ENCODE measurements at places on chromosomes 3 and 15. TPM values are rescaled to one million over a fixed set of nuclear protein-coding genes. Genes with fewer than 3 reads are reported as not detected.

SLC51B gene
- 13.2 TPM for polyA plus RNA-seq

- no peak for DNase-seq
Measured at GRCh38 chr15:43067717-43068461, 37.9 kb downstream of the UBR1 start.

DNA sequence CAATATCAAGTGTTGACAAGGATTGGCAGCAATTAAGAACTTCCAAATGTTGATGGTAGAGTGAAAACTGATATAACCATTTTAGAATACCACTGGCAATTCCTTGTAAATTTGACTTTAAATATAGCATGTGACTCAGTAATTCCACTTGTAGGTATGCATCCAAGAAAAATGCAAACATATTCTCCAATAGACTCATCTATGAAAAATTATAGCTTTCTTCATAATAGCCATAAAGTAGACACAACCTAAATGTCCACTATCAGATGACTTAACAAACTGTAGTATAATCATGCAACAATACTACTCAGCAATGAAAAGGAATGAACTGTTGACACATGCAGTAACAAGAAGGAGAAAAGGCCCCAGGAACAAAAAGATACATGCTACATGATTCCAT is 988.1 kb downstream of the FHIT start:
- no peak for DNase-seq

RIOX2 gene
- 42.2 TPM for polyA plus RNA-seq

SH3BP5 gene
- 59.4 TPM for polyA plus RNA-seq

CPLX3 gene
- not detected for polyA plus RNA-seq

GRCh38 chr3:94225148-94225865 is 162.4 kb downstream of the NSUN3 start:
- DNase-seq: no peak

- no peak for DNase-seq
Measured at GRCh38 chr15:39587096-39587721, 6.3 kb downstream of the THBS1 start.

DNA sequence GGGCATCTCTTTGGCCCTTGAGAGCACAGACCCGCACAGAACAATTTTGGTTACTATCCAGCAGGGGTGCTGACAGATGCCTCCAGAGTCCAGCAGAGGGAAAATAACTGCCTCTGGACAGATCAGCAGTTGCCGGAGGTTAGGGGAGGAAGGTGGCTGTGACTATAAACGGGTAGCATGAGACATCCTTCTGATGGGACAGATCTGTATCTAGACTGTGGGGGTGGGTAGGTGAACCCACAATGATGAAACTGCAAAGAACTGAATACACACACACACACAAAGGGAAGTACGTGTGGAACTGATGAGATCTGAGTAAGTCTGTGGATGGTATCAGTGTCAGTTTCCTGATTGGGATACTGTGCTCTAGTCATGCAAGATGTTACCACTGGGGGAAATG is 21.2 kb downstream of the ADAMTS7 start:
- no peak for DNase-seq

PCCB gene
- polyA plus RNA-seq: 77.3 TPM

AP3B2 gene
- 1.9 TPM for polyA plus RNA-seq

CYFIP1 gene
- polyA plus RNA-seq: 94.7 TPM

SLC6A6 gene
- 16.8 TPM for polyA plus RNA-seq

MBD4 gene
- 51.8 TPM for polyA plus RNA-seq

GRCh38 chr3:151765685-151766084 is 32.0 kb downstream of the AADACL2 start:
- no peak for DNase-seq

LRRIQ4 gene
- polyA plus RNA-seq: 0.18 TPM

DNA sequence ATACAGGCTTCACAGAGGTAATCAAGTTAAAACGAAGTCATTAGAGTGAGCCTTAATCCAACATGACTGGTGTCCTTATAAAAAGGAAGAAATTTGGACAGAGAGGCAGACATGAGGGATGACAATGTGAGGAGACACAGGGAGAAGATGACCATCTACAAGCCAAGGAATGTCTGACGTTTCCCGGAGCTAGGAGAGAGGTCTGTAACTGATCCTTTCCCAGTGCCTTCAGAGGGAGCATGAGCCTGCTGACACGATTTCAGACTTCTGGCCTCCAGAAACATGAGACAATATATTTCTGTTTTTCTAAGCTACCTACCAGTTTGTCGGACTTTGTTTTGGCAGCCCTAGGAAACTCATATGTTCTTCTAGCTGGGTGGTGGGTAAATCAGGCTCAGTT is 15.1 kb downstream of the TM4SF1 start:
- no peak for DNase-seq

EFHB gene
- polyA plus RNA-seq: 0.99 TPM

GDPGP1 gene
- 4.3 TPM for polyA plus RNA-seq

- DNase-seq: no peak
Measured at GRCh38 chr3:1632128-1632527, 466.5 kb upstream of the CNTN4 start.

- no peak for DNase-seq
Measured at GRCh38 chr15:87829332-87830050, 427.0 kb downstream of the NTRK3 start.

DNA sequence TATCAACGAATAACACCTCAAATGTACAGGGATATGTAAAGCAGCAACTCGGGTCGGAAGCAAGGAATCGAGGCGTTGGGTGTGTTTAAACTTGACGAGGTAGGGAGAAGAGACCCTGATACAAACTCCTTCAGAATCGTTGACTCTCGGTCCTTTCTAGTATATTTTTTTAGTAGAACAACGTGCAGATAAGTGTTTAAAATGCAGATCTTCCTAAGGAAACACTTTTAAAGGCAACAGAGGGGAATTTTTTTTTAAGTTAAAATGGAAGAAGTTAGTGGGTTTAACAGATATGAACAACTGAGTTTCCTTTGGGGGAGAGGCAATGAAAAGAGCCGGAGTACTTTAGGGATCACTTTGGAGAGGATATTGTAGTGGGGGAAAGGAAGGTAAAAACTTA is 1.1 kb upstream of the KPNA4 start:
- no peak for DNase-seq

DNA sequence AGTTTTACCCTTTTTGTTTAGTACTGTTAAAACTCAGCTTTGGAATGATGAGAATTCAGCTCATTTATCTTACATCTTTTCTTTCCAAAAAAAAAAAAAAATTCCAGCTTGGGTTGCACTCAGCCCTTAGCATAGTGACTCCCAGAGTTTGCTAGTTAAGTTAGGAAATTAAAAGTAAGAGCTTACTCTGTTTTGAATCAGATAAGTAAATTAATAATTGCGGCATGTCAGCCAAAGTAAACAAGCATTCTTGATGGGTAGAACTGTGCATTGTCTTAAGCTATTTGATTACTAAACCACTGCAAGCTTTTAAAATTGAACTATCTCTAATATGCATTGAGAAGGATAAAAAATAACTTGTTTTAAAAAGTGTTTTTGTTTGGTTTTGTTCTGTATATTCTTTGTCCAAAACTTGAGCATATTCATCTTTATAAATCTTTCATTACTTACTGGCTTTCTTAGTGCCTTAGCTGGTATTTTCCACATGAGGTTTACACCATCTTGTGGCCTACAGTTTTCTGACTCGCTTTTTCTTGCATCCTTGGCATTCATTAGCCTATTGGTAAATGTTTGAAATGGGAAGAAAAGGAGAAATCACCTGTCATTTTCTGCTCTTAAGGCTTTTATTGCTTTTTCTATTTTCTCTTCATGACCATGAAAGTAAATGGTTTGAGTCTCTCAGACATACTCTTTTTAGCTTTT is 107.6 kb downstream of the FILIP1L start:
- no peak for DNase-seq

DNA sequence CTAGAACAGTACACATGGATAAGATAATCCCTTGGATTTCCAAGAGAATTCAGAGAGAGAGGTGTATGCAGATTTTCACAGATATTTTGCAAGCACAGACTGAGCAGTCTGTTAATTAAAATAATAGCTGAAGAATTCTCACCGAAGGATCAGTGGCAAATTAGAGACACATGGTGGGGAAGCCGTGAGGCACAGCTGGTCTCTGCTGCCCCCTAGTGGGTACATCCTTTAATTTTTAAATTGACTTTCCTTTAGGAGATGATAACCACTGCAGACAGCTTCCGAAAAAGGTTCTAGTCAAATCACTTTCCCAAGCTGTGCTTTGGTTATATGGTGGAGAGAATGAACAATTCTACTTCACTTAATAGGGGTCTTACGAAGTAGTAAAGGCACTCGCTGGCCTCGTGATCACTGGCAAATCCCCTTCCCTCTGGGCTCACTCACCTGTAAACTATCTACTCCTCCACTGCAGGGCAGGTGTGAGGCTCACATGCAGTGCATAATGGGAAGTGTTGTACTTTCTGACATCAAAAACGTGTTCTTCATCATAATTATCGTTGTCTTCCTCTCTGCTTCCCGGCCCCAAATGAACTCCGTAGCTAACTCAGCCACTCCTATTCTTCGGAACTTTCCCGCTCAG is 19.5 kb downstream of the MESD start:
- DNase-seq: no peak

C2CD4B gene
- polyA plus RNA-seq: 0.46 TPM

DNA sequence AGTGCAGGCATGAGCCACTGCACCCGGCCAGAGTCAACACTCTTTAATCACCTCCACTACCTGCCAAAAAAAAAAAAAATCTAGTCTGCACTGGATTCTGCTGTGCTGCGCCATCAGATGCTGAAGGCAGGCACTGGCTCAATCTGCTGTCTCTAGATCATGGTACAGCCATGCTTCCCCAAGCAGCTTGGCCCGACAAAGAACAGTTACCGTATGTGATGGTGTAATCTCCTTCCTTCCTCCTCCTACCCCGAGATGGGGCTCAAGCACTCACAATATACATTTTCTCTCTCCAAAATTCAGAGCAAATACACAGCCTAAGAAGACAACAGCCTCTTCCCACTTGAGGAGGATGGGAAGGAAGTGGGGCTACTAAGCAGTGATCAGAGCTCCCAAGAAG is 45.1 kb downstream of the DAPK2 start:
- no peak for DNase-seq

DNA sequence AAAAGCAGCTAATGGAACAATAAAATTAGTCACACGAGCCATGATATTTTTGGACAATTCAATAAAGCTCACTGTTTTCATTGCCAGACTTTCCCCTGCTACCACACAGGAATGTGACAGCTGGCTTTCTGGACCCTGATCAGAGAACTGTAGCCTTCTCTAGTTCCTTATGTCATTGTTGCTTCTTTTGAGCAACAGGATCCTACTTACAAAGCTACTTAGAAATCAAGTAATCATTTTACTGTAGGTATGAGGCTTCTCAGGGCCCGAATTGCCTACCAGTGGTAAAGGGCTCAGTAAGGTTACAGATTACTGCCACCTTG is 94.3 kb upstream of the AADACL2 start:
- no peak for DNase-seq

- DNase-seq: no peak
Measured at GRCh38 chr3:100149713-100150415, 35.6 kb upstream of the FILIP1L start.

DNA sequence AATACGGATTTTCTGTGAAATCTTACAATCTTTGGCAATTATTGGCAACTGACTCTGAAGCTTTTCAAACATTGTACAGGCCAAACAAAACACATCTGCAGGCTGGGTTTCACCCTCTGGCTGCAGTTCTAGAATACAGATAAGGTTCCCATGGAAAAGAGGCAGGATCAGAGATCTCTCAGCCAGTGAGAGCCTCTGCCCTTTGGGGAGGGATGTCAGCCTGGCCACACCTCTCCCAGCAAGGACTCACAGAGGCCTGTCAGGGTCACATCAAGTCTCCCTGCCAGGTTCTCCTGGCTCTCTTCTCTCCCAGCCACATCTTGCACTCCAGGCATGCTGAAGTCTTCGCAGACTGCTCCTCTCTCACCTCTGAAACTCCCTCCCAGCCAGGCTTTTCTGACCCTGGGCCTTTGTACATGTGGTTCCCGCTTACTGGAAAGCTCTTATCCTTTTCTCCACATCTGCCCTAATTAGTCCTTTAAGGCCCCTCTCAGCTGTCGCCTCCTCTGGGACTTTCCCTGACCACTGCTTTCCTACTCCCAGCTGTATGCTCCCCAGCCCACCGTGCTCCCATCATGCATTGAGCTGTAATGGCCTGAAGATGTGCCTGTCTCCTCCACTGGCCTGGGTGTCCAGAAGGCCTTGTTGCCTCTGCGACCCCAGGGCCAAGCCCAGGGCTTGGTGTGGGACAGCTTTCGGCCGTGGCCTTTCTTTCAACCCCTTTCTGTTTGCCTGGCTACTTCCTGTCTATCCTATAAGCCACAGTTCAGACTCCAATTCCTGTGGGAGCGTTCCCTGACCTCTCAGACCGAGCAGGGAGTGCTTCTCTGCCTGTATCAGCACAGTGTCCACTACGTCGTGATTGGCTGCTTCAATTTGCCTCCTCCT is 4.3 kb downstream of the RBP1 start:
- DNase-seq: no peak

DNA sequence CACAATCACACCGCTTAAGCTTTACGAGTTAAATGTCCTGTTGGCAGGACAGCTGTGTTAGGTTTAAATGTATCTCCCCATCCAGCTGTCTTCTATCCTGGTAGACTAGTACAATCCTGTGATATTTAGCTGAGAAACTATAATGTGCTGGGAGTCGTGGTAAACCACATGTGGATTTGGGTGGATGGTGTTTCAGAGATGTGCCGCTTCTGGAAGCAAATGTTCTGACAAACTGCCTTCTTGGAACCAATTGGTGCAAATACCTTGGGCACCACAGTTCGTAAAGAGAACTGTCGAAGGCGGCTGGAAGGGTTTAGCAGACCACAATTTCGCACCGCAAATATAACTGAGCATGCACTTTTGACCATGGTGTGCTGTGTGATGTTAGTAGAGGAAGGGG is 15.0 kb downstream of the SCG5 start:
- DNase-seq: no peak

GRCh38 chr3:65953881-65954733 is 84.6 kb downstream of the MAGI1 start:
- DNase-seq: no peak

RMDN3 gene
- 39.2 TPM for polyA plus RNA-seq

TEX9 gene
- polyA plus RNA-seq: 24.2 TPM

DNA sequence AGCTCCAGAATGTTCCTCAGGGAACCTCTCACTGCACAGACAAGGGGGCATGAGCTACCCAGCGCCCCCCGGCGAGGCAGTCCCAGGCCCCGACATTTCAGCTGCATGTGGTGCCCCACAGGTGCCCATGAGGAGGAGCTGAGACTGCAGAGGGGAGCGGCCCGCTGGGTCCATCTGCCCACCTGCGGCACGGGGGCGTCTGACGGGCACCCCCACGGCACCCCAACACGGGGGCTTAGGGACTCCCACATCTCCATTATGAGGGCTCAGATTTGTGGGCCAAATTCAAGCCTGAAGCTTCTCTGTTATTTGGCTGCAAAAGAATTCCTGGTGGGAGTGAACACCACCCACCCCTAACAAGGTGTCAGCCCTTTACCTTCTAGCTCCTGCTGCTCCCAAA is 258.4 kb downstream of the UACA start:
- no peak for DNase-seq

GPR149 gene
- polyA plus RNA-seq: not detected

GRCh38 chr15:88089731-88090130 is 166.8 kb downstream of the NTRK3 start:
- DNase-seq: no peak

MINDY2 gene
- polyA plus RNA-seq: 24.8 TPM

OGG1 gene
- polyA plus RNA-seq: 44.4 TPM

Data from right renal cortex interstitium (tissue), 3 donors.